ENCODE measurements at places on chromosomes 7 and 10. TPM values are rescaled to one million over a fixed set of nuclear protein-coding genes. Genes with fewer than 3 reads are reported as not detected.

DNA sequence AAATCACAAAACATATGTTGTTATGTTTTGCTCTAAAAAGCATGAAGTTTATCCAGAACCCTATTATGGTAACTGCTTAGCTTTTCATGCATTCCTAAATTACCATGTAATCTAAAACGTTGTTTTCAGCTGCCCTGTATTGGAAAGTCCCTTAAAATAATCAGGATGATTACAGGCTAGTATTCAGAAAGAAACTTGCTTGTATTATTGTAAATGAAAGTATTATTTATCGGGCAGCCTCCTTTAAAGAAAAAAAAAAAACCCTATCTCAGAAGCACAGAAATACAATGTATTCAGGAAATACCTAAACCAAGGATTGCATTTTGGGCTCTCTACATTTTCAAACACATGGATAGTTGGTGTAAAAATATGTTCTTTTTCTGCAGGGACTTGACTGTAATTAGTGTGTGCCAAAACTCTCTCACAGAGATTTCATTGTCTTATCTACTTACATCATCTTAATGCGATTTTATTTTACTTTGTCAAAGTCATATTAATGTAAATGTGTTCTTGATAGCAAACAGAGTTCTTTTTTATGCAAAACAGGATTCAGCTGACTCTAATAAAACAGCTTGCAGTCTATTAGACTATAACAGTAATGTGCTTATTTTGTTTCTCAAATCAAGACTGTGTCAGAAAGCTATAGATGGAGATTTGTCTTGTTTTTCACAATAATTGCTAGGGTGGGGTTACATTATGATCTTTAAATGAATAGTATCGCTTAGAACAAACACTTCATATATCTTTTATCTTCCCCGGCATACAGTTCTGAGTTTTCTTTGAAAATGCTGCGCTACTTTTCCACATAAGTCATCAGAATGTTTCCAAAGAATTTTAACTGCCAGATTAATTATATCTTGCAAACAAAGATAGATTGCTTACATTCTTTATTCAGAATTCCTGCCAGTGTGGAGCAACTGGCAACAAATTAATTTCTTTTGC lies 65.3 kb upstream of the ARID5B start:
- DNase-seq = no peak

DNA sequence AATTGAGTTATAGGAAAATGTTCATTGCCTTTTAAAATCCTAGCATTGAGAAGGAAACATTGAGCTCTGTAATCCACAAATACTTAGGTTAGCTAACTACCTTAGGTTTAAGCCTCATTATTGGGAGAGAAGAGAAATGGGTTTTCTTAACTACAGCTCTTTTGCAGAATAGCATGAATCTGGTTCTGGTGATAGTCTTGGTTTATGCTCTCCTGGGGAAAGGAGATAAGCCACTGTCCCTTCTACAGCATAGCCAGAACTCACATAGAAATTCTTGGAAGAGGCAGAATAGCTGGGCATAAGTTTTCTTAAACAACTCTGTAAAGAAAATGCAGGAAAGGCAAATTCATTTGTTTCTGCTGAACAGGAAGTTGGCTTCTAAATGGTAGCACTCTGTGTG lies 378.6 kb upstream of the CHRM2 start:
- DNase-seq = no peak

DNA sequence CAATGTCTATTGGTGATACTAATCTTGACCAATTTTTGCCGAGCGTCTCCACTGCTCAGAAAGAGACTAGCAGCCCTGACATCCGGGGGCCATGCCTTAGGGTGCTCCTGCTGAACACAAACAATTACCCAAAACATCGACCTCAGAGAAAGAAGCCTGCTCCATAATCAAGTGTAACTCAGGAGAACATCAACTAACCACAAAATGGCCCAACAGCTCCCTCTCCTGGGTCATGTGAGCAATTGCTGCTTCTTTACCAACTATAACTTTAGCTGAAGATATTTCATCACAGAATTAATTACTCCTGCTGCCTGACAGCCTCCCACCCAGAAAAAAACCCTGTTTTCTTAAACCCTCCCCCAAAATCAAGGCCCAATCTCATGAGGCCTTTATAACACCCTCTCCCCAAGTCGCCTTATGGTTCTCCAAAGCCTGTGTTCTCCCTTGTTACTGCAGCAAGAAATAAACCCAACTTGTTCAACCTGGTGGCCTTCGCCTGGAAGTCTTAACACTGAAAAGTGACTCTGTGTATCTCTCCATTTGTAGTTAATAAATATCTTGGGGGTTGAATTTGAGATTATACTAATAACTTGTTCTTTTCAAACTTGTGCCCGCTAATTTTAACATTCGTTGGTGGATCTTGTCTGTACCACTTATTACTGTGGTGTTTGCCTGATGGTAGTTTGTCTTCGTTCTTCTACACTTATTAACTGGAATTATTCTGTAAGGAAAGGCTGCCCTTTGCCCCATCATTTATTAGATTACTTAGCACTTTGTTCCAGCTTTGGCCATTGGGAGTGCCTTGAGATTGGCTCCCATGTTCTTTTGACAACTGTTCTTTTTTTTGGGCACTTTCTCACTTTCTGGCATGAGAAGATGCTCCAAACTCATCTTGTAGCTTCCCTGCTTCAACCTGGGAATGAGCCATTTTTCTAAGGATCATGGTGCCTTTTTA lies 21.2 kb upstream of the RAMP3 start:
- DNase-seq = peak; percentile 90

- DNase-seq = no peak
These were observed 239.0 kb upstream of the PODXL start for GRCh38 chr7:131795400-131795799.

DNA sequence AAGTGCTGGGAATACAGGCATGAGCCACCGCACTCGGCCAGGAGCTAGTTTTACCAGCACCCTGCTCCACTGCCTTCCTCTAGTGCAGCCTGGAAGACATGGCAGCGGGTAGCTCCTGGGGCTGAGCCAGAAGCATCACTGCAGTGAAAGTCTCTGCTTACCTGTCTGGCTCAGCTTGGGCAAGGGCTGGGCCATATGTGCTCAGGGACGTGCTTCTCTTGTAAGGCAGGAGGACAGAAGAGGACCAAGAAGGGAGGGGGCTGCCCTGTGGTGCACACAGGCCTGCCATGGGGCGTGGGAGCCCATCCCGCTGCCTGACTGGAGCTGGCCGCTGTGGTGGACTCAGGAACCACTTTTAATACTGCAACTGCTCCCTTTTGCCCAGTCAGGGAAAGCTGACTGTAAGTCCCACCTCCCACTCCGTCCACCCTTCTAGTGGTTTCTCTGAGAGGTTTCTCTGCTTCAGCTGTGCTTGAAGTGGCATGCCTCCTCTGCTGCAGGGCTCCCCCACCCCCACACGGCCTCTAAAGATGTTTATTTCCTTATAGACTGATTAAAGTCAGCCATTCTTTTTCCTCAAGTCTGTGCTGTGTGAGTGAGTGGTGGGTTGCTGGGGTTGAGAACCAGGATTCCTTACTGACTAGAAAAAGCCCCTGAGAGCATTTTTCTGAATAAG lies 25.3 kb upstream of the C10orf95 start:
- no peak for DNase-seq

DNA sequence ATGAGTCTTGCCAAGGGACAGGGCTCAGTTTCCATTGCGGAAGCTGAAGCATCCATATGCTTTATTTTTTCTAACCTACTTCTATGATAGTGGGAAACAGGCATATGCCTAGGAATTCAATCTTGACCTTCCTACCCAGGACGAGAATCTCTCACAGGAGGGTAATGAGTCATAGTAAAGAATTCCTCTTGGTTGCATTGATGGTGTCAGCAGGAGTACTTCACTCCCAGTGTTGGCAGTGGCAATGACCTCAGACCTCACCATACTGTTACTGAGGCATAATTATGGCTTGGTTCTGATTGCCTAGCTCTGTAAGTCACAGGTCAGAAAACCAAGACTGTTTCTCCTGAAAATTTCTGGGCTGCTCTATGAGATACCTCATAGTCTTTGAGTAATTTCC lies 552.9 kb downstream of the ARL4A start:
- no peak for DNase-seq

GRCh38 chr10:42977032-42977416 lies 99.8 kb upstream of the RET start:
- DNase-seq = no peak

DNA sequence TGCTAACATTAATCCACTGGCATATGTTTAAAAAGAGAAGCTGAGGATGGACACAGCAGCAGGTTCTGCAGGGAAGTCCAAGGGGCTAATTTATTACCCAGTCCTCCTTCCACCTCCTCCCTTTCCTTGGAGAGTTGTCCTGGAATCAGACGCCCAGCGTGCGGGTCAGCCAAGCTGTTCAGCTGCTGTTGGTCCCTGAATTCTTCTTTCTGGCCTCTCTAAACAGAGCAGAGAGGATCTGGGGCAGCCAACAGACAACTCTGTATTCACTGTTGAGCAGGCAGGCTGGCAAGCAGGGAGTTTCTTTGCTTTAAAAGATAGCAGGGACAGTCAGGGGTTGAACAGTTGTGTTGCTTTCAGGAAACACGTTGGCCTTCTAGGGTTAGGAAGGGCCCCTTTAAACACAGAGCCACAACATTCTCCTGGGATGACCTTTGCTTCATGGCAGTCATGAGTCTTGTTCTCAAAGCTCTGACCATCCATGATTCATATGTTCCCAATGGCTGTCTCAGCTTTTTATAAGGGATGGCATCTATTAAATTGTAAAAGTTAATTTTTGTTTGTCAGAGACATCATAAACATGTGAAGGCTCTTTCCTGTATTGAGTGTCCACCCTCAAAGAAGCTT lies 217.0 kb downstream of the CREB5 start:
- DNase-seq = no peak

DNA sequence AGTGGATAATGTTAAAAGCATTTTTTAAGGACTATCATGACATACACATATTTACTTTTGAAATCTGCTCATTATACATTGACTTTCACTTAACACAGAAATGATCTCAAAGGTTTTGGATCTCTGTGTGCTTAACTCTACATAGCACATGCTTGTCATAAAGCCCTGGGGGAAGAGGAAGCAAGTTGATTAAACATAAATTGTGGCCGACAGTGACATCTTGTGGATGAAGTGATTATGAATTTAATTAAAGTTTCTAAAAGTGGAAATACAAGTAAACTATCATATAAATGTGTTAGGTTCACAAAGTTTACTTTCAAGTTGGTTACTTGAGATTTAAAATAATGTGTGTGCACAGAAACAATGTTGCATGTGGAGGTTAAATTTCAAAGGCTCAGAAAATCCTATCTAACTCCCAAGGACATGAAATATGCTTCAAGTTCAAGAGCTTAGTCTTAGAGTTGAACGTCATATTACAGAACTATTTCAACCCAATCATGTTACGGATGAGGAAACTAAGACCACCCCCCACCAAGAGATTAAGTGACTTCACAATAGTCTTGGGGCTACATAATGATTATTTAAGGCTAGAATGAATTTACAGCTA lies 1247.8 kb downstream of the GATA3 start:
- DNase-seq = peak; percentile 85

DNA sequence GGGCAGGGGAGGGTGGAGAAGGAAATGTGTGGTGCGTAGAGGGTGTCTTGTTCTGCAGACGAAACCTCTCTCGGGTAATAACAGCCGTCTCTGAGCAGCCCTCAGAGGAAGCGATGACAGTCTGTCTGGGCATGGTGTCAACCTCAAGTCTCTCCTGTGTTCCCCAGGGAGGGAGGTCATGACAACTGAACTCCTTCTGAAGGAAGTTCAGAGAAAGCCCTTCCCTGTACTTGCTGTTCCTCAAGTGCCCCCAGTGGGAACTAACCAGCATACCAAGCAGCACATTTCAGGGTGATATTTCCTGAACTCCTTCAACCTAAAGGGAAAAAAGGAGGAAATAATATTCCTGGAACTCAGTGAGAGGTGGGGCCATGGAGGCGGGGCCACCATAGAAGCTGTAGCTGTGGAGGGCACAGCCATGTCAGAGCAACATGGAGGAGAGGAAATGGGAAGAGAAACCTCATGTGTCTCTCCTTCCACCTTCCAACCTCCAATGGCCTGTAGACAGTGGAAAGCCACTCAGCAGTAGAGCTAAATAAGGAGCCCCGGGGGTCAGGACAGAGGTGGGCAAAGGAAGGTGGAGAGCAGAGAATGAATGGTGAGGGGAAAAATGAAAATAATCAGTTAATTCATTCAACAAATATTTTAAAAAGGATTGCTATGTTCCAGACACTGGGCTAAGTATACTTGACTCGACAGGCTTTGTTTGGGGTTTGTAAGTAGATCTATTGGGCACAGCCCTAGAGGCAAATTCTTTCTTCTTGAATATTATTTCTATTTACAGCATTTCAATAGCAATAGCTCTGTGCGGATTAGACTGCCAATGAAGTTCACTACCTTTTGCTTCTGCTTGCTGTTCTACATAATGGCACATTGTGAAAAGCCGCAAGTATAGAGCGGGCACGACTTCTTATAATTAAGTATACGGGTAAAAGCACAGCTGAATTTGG lies 61.0 kb upstream of the AOAH start:
- DNase-seq = no peak

DNA sequence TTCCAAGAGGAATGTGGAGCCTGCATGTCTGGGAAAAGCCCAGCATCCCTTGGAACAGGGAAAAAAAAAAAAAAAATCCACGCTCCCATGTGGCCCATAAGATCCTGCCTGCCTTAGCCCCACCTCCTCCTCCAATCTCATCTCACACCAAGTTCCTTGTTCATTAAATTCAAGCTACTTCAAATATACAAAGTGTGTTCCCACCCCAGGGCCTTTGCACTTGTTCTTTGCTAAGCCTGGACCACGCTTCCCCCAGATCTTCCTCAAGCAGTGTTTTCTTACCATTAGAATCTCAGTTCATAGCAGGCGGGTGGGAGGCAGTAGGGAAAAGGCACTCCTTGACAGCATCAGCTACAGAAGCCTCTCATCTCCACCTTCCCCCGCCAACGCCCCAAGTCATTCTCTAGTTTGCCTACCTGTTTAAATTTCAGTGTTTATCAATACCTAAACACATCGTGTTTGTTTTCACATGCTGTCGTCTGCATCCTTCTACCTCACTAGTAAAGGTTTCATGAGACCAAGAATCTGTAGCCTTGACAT lies 262.8 kb downstream of the FGFR2 start:
- no peak for DNase-seq

GRCh38 chr10:30041196-30042105 lies 17.9 kb downstream of the JCAD start:
- no peak for DNase-seq

GRCh38 chr10:7372504-7372903 lies 38.3 kb downstream of the SFMBT2 start:
- no peak for DNase-seq

GRCh38 chr10:33421789-33422462 lies 87.5 kb upstream of the NRP1 start:
- no peak for DNase-seq

DNA sequence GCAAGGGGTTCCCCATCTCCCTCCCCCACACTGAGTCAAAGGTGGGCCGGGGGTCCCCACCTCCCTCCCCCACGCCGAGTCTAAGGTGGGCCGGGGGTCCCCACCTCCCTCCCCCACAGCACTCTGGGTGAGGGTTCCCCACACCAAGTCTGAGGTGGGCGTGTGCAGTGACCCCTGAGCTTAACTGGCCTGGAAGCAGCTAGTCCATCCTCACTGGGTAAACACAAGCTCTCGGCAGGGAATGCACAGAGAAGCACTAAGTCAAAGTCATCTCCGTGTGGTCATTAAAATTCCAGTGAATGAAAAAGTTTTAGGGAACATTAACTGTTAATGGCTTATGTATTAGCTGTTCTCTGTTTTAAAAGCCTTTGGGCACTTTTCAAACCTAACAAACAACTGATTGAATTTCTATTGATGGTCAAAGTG lies 43.7 kb upstream of the PRKAR1B start:
- no peak for DNase-seq

- DNase-seq = no peak
These were observed 103.8 kb downstream of the CPEB3 start for GRCh38 chr10:92187101-92187500.

Gene EPO
- not detected for total RNA-seq

Gene POU6F2
- not detected for total RNA-seq

Gene FBXL15
- 3.6 TPM for total RNA-seq

Gene GARIN1A
- total RNA-seq = 1.8 TPM

Gene TCF7L2
- not detected for total RNA-seq

Gene CYP2C19
- not detected for total RNA-seq

Measured in Karpas-422 (cell line).